SHP77 (cell line): ENCODE measurements at places on chromosomes 13 and 19.

- peak; percentile 22 for DNase-seq
Observed at GRCh38 chr13:32310134-32310706, 4.9 kb downstream of the ZAR1L start.

GRCh38 chr19:11693505-11694499, 44.9 kb downstream of the ZNF823 start:
- peak; percentile 46 for DNase-seq

DNA sequence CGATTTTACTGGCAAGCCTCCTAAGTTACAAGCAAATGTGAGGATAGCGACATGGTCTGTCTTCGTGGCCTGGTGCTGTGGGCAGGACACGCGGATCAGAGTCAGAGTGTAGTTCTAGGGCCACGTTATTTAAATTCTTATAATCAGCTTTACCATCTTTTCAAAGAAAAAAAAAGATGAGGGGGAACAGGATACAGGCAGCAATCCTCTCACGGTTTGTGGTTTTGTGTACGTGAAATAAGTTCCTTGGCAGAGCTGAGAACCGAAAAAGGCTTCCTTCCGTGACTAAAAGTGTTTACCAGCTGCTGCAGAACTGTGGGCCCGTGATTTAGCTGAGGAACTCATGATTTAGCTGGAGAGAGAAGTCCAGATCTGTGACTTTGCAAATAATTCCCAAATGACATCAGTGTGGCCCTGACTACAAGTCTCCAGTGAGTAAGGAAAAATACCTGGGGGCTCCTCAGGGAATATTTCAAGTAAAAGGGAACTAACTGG, 27.2 kb downstream of the RCBTB2 start:
- no peak for DNase-seq

GRCh38 chr19:13026462-13027370, 31.4 kb downstream of the NFIX start:
- DNase-seq: no peak

DNA sequence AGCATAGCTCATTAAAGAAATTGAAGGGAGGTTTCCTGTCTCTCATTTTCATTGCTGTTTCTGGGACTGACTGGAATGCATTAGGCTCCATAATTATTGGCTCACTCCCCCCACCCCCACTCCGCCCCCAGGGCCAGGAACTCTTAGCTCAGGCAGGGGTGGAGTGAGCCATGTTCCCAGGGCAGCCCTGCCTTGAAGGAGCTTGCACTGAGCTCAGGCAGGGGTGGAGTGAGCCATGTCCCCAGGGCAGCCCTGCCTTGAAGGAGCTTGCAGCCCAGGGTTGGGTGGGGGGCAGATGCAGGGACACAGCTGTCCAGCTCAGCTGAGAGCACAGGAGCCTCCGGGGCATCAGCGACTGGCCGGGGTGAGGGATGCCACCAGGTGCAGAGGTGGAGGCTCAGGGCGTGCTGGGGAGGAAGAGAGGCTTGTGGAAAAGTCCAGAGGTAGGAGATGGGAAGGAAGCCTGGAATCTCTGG, 39.1 kb upstream of the TFDP1 start:
- no peak for DNase-seq

DNA sequence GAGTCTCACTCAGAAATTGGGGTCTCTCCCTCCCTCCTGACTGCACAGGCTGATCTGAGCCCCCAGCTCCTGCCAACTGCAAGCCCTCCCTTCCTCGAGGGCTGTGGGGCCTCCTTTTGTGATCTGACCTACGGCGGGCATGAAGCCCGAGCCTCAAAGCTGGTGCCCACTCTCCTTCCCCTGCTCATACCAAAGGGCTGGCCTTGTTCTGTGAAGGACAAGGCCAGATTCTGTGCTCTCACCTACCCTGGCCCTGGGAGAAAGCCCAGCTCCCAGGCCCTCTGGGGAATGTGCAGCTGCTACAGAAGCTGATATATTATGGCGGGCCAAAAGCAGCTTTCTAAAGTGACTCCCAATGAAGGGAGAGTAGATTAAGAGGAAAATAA, 9.0 kb upstream of the ECH1 start:
- DNase-seq: no peak

GRCh38 chr19:47020992-47021496, 1.4 kb downstream of the NPAS1 start:
- DNase-seq: no peak
